H7 (cell line): ENCODE measurements at places on chromosomes 6 and 20.

- DNase-seq: no peak
These were observed 16.5 kb downstream of the SLC52A3 start for GRCh38 chr20:751761-752160.

GRCh38 chr20:53608456-53609452, 15.1 kb upstream of the ZNF217 start:
- DNase-seq: peak; percentile 57

DNA sequence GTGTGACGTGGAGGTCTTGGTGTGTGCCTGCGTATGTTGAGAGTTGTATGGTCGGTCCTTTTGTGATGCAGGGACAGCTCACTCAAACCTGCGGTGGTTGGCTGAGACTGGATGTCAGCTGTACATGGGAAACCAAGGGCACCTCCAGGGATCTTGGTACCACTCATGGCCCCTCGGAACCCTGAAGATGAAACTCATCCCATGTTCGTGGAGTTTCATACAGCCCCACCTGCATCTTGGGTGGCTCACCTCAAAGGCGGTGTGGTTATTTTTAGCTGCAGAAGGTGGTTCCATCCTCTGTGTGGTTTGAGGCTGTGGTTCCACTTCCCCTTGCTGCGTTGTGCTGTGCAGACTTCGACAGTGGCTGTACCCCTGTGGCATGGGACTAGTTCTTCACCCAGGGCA, 52.6 kb upstream of the SLC22A1 start:
- DNase-seq: no peak

DNA sequence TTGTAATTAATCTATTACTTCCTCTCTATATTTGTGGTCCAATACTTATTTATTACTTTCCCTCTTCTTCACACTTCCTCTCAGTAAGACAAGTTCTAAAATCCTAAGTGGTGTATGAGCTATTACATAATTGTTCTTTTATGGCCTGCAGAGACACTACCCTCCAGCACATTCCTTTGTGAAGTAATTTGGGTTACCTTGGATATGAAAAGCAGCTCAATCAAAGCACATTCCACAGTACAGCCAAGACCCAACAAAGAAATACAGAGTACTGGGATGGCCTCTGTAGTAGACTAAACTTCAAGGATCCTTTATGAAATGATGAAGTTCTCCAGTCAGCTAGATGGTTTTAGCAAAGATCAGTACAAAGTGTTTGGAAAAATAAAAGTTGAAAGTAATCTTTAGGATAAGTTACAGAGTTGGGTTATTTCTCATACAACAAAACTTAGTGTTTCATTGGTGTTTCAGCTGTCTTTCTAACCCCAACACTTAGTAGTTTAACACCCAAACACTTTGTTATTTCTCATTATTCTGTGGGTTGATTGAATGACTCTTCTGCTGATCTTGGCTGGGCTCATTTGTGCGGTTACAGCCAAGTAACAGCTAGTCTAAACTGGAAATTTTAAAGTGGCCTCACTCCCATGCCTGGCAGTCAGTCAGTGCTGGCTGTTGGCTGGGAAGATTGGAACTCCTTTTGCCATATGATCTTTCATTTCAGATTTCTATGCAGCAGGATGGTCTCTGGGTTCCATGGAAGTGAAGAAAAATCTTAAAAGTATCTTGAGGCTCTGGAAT, 161.5 kb upstream of the POU3F2 start:
- DNase-seq: no peak

DNA sequence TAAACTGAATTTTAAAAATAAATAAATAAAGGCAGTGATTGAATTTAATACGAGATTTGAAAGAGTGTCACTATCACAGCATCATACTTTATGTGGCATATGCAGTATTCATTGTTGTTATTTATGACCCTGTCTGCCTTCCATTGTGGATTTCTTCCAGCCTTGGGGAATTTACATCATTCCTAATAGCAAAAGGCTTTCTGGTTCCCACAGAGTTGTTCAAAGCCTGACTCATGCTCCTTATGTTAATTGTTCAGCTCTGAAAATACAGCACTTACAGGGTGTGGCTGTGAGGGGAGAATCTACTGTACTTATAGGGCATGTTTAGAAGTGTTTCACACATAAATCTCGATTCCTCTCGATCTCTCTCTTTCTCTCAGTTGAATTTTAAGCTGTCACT, 54.4 kb downstream of the JAG1 start:
- no peak for DNase-seq

GRCh38 chr6:13094781-13095425, 233.4 kb downstream of the TBC1D7 start:
- no peak for DNase-seq

GRCh38 chr20:40489886-40490285, 199.2 kb downstream of the MAFB start:
- DNase-seq: no peak

DNA sequence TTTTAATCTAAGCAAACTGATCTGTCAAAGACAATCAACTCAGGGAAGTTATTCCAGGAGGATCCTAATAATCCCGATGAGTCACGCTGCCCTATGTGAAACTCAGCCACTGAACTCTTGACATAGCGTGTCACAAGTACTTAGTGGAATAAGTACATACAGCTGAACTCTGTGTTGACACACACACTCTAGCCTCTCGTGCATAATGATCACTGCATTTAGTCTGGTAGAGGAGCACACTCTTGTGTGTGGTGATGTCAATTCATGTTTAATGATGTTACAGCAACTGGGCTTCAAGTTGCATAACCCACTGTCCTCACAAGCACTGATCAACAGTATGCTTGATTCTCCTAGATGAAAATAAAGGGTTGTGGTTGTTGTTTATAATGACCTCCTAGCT, 148.3 kb downstream of the HACE1 start:
- no peak for DNase-seq

GRCh38 chr6:96789871-96790270, 47.4 kb downstream of the GPR63 start:
- DNase-seq: no peak

DNA sequence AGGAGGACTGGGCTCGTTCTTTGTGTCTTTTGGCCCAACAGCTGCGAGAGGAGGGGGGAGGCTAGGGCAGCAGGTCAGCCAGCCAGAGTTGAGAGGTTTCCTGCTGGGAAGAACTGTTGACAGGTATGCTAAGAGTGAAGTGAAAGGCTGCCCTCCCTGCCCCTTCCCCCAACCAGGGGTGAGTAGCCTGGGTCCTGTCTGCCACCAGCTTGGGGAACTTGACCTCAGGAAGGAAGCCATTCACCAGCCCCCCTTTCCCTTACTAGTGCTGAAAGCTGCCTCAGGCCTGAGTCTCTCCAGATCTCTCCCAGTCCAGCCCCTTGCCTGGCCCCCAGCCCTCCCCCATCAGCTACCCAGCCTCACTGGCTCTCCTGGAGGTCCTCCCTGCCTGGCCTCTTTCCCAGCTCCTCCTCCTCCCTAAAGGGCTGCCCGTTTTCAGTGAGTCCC, 20.7 kb upstream of the ZNF76 start:
- peak; percentile 90 for DNase-seq

- no peak for DNase-seq
These were observed 128.9 kb downstream of the GMDS start for GRCh38 chr6:2116496-2116895.

- peak; percentile 64 for DNase-seq
These were observed 25.4 kb upstream of the BHLHE23 start for GRCh38 chr20:63032026-63032800.

- DNase-seq: no peak
These were observed 36.4 kb downstream of the PLAGL1 start for GRCh38 chr6:143971482-143972205.

DNA sequence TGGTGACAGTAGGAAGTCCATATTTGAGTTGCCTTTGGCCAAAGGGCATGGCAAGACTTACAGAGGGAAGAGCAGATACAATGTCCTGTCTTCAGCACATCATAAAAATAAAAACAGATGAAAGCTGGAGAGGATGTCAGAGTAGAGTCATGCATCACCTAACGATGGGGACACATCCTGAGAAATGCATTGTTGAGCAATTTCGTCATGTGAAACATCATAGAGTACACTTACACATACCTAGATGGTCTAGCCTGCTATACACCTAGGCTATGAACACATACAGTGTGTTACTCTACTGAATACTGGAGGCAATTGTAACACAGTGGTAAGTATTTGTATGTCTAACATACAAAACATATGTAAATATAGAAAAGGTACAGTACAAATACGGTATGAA, 75.6 kb downstream of the VEGFA start:
- DNase-seq: no peak

GRCh38 chr20:35271073-35271882, 6.6 kb downstream of the MMP24OS start:
- DNase-seq: peak; percentile 40

- no peak for DNase-seq
These were observed 777.8 kb downstream of the TBC1D32 start for GRCh38 chr6:120556491-120556890.

- no peak for DNase-seq
These were observed 33.9 kb upstream of the CMTR1 start for GRCh38 chr6:37399131-37399530.

GRCh38 chr20:64156886-64157875, 7.1 kb upstream of the MYT1 start:
- peak; percentile 47 for DNase-seq

DNA sequence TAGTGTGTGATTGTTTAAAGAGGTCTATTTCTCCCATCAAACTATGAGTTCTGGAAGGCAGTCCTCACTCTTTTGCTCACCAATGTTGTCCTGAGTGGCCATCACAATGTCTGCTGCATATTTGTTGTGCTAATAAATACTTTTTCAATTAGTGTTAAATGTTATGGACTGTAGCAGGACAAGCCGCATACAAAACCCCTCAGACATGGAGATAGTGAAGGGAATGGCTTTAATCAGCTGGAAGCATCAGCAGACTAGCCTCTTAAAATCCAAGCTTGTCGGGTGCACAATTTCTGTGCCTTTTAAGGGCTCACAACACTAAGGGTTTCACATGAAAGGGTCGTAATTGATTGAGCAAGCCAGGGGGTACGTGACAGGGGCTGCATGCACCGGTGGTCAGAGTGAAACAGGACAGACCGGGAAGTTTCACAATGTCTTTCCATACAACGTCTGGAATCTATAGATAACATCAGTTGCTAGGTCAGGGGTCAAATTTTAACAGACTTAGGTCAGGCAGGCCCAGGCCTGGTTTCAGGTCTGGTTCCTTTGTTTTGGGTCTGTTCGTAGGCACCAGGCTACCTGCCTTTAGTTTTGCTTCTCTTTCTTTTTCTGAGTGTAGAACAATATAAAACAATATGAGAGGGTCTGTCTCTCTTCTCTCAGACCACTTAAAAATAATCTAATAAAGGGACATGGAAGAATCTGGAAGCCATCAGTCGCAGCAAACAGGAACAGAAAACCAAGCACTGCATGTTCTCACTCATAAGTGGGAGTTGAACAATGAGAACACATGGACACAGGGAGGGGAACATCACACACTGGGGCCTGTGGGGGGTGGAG, 327.6 kb upstream of the HTR1E start:
- DNase-seq: no peak

DNA sequence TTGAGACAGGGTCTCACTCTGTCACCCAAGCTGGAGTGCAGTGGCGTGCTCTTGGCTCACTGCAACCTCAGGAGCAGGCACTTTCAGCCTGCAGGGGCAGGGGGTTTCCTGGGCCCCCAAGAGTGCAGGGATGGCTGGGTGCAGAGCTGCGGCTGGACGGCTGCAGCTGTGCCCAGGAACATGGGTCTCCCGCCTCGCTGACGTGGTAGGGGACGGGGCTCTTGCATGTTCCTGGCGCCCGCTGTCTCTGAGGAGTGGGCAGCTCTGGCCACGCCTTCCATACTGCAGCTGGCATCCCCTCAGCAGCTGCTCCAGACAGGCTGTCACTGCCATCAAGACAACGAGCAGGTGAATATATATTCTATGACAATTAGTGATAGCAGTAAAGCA, 2.2 kb upstream of the DEK start:
- no peak for DNase-seq
